Myocyte (in vitro differentiated cells): ENCODE measurements at places on chromosomes 12 and 14.

DNA sequence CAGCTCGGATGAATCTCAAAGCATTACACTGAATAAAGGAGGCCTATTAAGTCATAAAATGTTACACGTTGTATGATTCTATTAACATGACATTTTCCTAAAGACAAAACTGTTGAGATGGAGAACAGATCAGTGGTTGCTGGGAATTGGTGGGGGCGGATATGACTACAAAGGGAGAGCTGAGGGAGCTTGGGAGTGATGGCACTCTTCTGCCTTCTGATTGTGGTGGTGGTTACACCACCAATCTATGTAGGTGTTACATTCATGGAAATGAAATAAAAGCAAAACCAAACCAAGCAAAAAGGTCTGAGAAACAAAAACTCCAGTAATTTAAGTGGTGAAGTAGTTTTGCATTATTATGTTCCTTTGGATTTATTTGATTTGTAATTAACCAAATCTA lies 16.4 kb upstream of the EVL start:
- no peak for DNase-seq

DNA sequence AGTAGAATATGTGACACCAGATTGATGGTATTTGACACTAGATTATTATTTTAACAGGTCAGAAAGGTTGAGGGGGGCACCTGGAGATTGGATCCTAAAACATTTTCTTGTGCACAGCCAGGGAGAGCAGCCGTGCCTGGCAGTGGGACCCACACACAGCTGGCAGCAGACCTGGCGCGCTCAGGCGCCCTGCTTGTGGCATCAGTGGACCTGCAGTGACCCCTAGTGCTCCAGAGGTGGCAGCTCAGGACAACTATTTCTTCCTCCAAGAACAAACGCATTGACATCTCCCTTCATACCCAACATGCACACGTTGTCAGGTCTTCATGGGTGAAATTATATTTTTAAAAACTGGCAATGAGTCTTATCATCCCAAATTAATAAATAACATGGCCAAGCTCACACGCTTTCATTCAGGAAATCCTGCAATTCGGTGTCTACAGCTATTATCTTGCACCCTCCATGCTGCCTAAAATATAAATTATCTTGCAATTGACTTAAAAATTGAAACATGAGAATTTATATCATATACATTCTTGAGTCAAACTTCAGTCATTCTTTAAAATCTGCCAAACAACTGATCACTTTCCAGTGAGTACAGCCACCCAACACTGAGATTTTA lies 7.7 kb upstream of the TMEM132D start:
- no peak for DNase-seq

DNA sequence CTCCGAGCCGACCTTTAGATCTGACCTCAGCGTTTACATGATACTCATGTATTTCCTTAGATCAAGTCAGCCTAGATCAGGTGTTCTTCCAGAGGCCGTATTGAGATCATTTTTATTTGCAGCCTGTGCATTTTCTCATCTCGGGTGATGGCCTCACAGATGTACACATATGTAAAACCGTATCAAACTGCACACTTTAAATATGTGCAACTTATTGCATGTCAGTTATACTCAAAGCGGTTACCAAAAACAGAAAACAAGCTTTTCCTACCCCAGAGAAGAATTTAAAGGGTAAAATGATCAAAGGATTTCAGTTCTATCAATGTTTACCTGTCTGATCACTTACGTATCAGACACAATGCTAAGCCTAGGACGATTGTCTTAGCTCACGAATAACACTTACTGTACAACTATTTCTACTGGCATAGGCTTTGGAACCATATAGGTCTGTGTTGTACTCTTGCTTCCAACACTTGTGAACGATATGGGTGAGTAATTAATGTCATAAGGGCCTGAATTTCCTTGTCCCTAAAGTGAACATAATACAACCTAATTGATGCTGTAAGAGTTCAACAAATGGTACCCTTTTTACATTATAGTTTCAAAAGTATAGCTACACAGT lies 628 bp upstream of the LLPH start:
- no peak for DNase-seq

- peak; percentile 47 for DNase-seq
These were observed 494 bp downstream of the GCH1 start for GRCh38 chr14:54902143-54902520.

GRCh38 chr12:131223171-131223761 lies 269.6 kb downstream of the ADGRD1 start:
- no peak for DNase-seq

GRCh38 chr14:34348592-34348991 lies 113.4 kb downstream of the SPTSSA start:
- DNase-seq = peak; percentile 9

- no peak for DNase-seq
These were observed 21.5 kb downstream of the GNPNAT1 start for GRCh38 chr14:52769887-52770286.

GRCh38 chr12:135138-135537 lies 68.6 kb downstream of the IQSEC3 start:
- DNase-seq = no peak

GRCh38 chr12:84841591-84841990 lies 71.0 kb downstream of the SLC6A15 start:
- DNase-seq = no peak

GRCh38 chr14:51228391-51228790 lies 11.7 kb upstream of the TMX1 start:
- DNase-seq = no peak

DNA sequence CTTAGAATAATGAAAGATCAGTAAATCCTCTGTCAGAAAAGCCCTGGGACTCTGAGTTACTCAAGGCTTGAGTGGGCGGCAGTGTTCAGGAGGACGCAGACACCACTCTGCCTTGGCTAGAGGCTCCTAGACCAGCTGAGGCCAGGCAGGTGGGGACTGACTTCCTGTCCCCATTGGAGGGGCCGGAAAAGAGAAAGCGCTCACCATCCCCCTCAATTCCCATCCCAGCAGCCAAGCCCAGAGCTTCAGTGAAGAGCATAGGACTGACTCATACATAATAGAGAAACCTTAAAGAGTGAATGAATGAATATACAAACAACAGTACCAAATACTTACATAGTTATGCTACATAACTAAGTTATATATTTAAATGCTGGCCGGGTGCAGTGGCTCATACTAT lies 62.0 kb downstream of the PLEKHG7 start:
- no peak for DNase-seq

- DNase-seq = no peak
These were observed 248.6 kb downstream of the EGLN3 start for GRCh38 chr14:33702293-33702692.

- no peak for DNase-seq
These were observed 12.6 kb upstream of the PUS1 start for GRCh38 chr12:131916306-131917138.

DNA sequence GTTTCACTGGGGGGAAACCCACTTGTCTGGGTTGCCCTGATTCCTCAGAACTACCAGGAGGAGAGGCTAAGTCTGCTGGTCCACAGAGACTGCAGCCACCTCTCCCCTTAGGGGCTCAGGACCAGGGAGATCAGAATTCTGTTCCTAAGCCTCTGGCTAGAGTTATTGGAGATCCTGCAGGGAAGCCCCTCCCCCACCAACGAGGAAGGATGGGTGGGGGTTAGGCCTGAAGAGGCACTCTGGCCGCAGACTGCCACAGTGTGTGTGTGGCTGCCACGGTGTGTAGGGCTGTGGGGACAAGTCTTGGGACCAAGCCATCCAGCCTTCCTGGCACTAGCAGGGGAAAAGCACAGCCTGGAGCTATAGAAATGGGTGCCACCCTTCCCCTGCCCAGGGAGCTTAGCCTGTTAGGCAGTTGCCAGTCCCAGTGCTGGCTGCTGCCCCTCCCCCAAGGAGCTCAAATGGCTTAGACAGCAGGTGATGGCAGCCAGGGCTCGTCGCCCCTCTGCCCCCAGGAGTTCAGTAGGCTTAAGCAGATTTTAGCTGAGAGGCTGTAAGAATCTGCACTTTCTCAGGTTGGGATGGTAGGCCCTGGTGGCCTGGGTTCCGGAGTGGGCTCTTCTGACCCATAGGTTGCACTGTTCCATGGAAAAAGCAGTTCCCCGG lies 107.7 kb downstream of the ERGIC2 start:
- no peak for DNase-seq

DNA sequence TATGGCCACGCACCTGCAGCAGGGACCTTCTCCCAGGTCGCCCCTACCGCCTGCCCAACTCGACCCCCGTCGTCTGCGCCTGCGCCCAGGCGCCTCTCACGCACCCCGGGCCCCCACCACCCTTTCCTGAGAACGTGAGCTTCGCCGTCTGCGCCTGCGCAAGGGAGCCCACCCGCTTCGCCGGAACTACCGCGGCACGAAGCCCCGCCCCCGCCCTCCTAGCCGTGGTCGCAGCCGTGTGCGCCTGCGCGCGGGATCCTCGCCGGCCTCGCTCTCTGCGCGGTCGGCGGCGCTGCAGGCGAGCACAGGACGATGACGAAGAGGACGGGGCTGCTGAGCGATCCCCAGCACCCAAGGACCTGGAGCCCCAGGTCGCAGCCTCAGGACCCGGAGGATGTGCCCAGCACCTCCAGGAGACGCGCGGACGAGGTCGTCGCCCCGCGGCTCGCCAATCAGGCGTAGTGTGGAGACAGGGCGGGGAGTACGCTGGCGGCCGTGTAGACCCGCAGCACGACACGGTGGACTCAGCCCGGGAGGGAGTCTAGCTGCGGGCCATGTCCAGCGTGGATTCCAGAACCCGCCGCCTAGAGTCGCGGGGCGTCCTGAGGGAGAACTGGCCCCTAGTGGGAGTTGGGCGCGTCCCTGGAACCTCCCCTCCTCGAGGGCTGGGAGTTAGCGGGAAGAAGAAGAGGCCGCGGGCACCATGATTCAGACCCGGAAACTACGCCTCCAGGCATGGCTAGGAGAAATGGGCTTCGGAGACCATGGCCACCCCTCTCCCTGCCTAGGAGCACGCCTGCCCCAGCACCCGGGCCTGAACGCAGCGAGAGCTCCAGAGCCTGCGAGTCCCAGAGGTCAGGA lies 1120.8 kb upstream of the TMEM132C start:
- DNase-seq = peak; percentile 40

DNA sequence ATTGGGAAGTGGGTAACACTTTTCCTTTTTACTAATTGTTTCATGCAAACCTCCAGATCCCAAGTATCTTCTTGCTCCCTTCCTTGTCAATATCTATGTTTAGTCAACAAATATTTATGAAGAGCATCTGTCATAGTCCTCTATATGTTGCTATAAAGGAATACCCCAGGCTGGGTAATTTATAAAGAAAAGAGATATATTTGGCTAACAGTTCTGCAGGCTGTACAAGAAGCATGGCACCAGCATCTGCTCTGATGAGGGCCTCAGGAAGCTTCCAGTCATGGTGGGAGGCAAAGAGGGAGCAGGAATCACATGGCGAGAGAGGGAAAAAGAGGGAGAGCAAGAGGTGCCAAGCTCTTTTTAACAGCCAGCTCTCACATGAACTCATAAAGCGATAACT lies 4.6 kb downstream of the KIF5A start:
- no peak for DNase-seq

GRCh38 chr14:24310646-24311604 lies at the start of gene LTB4R:
Gene LTB4R (plus strand): TSS chr14:24311502. CDS start chr14:24315652, 4,150 bp downstream.
- DNase-seq = no peak

- DNase-seq = no peak
These were observed 130.5 kb upstream of the CRY1 start for GRCh38 chr12:107223821-107224220.

DNA sequence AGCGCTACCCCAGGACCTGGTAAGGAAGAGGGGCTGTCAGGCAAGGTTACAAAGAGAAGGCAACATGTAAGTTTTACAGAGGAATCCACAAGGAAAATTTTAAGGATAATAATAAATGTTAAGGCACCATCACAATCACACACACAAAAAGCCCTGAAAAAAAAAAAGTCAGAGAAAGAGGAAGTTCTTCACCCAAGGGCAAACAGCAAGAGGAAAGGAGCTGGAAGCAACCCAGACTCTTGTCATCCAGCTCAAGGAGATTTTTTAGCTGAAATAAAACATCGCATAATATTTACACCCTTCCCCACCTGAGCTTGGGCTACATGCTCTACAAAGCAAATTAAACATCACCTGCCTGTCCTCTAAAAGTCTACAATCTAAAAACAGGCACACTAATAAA lies 9.5 kb downstream of the SPTB start:
- no peak for DNase-seq

DNA sequence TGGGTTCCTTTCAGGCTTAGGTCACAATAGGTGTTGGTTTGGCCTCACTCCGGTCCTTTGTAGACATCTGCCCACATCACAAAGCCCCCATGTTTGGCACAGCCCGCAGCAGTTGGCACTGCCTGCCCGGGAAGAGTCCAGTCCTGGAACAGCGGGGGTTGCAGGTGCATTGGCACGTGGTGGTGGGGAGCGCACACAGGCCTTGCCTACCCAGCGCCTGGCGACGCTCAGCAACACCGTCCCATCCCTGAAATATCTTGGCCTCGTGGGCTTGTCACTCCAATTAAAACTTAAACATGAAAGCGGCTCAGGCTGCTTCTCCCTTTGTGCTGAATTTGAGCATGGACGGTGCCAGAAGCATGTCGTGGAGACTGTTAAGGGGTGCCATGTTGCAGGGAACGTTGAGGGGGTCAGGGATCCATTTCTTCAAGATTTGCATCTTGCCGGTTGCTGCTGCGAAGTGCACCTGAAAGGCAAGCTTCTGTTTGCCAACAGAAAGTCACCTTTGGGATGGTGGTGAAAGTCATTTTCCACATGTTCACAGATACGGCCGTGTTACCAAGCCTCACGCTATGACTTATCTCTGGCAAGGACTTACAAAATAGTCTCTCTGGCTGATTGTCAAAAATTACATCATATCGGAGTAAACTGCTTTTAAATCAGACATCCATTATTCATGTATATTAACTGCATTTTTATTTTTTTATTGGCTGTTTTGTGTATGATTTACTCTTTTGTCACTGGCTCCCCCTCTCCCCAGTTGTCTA lies 91.5 kb downstream of the FBXW8 start:
- no peak for DNase-seq
